ENCODE measurements at places on chromosomes 4 and X.

DNA sequence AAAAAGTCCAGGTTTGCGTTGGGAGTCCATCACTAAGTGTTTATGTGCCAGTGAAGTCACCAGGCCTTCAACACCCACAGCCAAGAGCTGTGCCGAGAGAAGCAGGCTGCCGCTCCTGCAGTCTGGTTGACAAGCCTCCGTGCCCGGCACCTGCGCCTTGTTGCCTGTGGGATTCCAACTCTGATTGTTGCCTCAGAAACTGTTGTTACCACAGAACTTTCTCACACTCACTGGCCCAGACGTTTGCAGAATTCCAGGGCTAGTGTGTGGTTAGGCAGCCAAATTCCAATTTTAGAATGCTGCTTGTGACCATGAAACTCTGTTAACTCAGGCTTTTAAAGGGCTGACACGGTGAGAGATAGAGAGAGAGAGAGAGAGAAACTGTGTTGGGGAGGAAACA, 119.5 kb upstream of the LIMCH1 start:
- DNase-seq = no peak

DNA sequence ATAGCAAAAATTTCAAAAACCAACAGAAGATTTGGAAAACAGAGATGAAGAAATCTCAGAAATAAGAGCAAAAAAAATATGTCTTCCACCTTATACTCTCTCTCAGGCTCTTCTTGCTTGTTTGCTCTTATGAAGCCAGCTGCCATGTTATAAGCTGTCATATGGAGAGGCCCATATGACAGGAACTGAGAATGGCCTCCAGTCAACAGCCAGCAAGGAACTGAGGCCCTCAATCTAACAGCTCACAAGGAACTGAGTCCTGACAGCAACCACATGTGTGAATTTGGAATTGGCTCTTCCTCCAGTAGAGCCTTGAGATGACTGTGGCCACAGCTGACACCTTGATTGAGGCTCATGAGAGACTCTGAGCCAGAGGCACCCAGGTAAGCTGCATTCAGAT, 51.3 kb upstream of the MAOA start:
- no peak for DNase-seq

DNA sequence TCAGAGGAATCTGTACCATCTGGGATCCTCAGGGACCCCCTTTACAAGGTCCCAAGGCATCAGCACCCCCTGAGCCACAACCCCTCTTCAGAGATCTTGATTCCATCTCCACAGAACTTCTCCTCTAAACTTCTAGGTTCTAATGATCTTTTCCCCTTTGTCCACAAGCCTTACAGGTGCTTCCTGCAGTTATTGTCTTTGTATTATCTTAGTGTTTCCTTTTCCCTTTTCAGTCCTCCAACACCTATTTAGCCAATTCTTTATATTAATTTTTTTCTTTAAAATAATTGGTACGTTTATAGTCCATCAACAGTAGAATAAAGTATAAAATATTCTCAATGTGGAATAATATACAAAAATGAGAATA, 35.2 kb upstream of the FAM241A start:
- DNase-seq = no peak

- no peak for DNase-seq
Observed at GRCh38 chrX:152895724-152896420, 2.0 kb upstream of the ZNF185 start.

DNA sequence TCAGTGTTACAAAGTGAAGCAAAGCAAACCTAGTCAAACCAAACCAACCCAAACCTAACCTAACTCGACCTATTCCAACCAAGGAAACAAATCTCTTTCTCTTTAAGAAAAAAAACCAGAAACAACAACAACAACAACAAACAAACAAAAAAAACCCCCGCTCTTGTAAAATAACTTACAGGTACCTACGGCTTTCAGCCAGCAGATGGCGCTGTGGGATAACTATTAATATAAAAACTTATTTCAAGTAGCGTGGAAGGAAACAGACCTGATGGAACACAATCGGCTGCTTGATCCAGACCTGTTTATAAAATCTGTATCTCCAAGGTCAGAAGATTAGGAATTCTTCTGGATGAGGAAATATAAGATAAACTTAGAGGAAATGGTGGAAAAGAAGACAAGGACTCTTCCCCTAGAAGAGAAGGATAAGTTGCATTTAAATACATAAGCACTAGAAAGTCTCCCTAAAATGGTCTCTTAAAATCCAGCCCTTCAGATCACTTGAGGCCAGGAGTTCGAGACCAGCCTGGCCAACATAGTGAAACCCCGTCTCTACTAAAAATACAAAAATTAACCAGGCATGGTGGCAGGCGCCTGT, 34.4 kb upstream of the CDKL5 start:
- peak; percentile 40 for DNase-seq

- no peak for DNase-seq
Observed at GRCh38 chr4:102247041-102247440, 98.2 kb downstream of the SLC39A8 start.

- DNase-seq = peak; percentile 44
Observed at GRCh38 chr4:1248245-1249147, at the start of gene CTBP1. TSS of gene CTBP1 (minus strand) at chr4:1249130. CDS start at chr4:1241331, 7,799 bp downstream.

GRCh38 chrX:114717921-114718320, 134.0 kb downstream of the HTR2C start:
- DNase-seq = no peak

DNA sequence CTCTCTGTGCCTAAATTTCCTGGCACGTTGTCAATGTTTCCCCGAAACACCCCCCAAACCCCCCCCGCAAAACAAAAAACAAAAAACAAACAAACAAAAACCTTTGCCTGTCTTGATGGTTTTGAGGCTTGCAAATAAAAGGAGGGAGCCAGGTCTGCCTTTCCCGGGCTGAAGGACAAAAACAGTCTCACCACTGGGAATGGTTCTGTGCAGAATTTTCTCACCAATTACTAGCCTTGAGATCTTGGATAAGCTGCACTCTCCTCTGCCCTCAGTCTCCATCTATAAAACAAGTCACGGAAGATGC, 15.5 kb downstream of the NKX3-2 start:
- DNase-seq = no peak

GRCh38 chrX:39899856-39900776, 197.6 kb downstream of the BCOR start:
- DNase-seq = no peak

DNA sequence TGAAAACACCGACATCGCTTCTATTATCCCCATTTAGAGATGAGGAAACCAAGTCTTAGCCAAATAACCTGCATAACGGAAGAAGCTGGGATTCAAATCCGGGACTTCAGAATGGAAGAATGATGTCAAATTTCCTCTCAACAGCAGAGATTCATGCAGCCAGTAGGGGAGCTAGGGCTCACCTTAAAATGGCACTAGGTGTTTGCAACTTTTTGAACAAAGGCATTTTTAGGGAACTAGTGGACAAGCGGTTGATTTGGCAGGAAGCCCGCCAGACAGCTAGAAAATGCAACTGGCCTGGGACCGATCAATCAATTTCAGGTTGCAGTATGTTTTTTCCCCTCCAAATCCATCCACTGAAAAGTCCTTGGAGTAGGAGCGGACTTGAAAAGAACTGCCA, 224.2 kb downstream of the PTTG2 start:
- DNase-seq = no peak

GRCh38 chr4:78244705-78245485, 187.8 kb downstream of the FRAS1 start:
- DNase-seq = no peak

- no peak for DNase-seq
Observed at GRCh38 chrX:44874420-44875184, 1.6 kb downstream of the KDM6A start.

DNA sequence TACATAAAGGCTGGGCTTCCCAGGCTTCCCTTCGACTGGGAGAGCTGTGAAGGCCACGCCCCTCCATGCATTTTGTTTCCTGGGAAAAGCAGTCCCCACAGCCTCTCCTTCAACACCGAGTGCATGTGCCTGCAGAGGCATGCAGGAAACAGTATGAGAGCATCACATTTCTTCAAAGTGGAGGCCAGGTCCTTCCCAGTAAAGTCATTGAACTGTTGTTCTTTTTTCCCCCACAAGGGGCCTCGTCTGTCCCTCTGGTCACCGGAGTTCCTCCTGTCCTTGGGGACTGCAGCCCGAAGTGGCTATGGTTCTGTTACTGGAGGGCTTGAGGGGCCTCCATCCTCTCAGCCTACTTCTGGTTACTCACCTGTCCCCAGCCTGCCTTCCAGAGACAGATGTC, 56.0 kb downstream of the RAI2 start:
- no peak for DNase-seq

- peak; percentile 90 for DNase-seq
Observed at GRCh38 chr4:14566518-14566917, 435.8 kb upstream of the CPEB2 start.

- DNase-seq = no peak
Observed at GRCh38 chr4:12053556-12053955, 624.9 kb upstream of the HS3ST1 start.

DNA sequence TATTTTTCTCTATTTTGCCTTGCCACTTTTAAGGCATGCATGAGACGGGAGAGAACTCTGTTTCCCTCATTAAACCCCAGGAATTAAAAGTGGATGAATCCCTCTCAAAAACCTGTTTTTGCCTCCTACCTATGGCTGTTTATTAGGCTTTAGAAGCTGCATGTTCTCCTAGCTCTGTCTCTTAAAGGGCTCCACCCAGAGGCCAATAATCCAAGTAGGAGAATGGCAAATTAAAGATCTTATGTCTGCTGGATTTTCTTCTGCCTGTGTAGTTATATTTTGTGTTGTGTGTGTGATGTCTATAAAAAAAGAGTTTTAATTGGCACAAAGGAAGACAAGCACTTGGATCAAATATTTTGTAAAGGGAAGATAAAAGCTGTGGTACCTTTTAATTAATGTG, 32.4 kb downstream of the MAGEC1 start:
- DNase-seq = no peak

DNA sequence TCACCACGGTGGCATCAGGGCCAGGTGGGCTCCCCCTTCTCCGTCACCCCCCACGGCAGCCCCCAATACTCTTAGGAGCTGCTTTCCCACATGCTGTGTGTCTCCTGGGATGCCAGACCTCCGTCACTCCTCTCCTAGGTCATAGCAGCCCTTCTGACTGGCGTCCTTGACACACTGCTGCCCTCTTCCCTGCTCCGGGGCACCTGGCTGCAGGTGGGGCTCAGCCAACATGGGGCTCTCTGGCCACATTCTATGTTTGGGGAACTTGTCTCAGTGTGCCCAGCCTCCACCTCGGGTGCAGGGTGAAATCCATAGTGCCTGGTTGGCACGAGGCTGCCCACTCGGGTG, 13.8 kb downstream of the TMEM175 start:
- DNase-seq = no peak

- peak; percentile 64 for DNase-seq
Observed at GRCh38 chrX:78979789-78980464, 34.7 kb downstream of the P2RY10 start.

- DNase-seq = no peak
Observed at GRCh38 chr4:130432289-130432688, 1336.3 kb downstream of the C4orf33 start.

GRCh38 chrX:136176399-136176825, 29.1 kb downstream of the FHL1 start:
- peak; percentile 73 for DNase-seq

DNA sequence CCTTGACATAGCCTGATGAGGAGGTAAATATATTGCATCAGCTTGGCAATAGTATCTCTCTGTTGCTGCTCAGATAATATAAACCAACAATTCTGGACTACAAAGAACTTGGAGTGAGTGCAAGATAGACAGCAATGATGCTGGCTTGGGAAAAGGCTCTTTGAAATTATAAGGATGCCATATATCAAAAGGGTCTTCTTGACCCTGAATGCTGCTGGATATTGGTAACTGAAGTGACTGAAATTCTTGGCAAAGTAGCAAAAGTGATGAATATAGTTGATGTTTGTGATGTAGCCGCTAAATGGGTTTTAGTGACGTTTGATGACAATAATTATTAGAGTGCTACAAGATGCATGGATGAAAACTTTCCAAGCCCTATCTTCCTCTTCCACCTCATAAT, 1391.6 kb downstream of the ADGRL3 start:
- DNase-seq = no peak

DNA sequence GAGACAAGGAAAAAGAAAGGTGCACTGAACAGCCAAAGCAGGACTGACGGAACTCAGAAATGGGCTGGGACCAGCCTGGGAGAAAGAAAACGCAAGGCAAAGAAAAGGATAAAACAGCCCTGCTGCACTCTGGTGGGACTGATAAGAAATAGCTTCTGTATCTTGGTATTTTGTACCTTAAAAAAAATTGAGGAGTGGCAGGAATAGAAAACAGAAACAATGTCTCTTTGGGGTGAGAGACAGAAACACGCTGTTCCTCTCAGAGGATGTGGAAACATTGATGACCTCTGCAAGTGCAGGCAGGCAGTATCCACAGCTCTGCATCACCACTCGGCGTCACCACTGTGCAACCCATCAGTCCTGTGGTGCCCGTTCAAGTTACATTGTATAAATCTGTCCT, 152.5 kb upstream of the SPRY1 start:
- DNase-seq = peak; percentile 34

DNA sequence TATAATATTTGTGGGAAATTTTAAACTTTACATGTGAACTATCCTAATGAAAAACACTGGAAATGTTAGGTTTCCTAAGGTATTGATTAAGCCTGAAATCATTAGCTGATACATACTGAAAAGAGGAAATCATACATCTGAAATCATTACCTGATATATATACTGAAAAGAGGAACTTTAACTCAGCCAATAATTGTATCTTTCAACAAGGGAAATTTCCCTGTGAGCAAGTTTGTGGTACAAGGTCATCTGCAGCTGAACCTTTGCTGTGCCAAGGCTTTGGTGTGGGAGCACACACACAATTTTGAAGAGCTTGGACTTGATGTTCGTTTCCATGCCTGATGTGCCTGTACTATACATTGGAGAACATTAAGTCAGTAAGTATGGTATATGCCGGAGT, 131.9 kb upstream of the USP9X start:
- DNase-seq = no peak

- DNase-seq = no peak
Observed at GRCh38 chrX:32397562-32398216, 813.7 kb downstream of the DMD start.

- no peak for DNase-seq
Observed at GRCh38 chr4:80312124-80312523, 23.4 kb upstream of the CFAP299 start.

- DNase-seq = no peak
Observed at GRCh38 chrX:153631907-153632594, 15.0 kb upstream of the DUSP9 start.

GRCh38 chrX:14936561-14936960, 63.3 kb downstream of the MOSPD2 start:
- DNase-seq = peak; percentile 62

DNA sequence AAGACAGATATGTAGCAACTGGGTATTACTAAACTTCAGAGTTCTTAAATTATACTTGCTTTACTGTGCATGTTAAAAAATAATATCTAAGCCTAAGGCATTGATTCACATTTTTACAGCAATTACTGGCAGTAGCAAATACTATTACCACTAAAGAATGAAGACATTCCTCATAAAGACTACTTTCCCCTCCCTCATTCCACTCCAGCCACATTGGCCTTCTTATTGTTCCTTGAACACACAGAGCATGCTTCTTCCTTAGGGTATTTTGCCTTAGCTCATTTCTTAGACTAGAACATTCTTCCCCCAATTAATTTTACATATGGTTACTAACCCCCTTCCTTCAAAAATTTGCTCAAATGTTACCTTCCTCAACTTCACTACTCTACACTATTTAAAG, 717.0 kb downstream of the CCSER1 start:
- no peak for DNase-seq

All from brain microvascular endothelial cell (primary cell).